ENCODE measurements at places on chromosomes 3 and 15.

- DNase-seq, result peak; percentile 55
Observed at GRCh38 chr3:142645236-142645793, 49.1 kb downstream of the PLS1 start.

GRCh38 chr15:42324308-42324707 is 35.0 kb upstream of the CAPN3 start:
- peak; percentile 21 for DNase-seq

DNA sequence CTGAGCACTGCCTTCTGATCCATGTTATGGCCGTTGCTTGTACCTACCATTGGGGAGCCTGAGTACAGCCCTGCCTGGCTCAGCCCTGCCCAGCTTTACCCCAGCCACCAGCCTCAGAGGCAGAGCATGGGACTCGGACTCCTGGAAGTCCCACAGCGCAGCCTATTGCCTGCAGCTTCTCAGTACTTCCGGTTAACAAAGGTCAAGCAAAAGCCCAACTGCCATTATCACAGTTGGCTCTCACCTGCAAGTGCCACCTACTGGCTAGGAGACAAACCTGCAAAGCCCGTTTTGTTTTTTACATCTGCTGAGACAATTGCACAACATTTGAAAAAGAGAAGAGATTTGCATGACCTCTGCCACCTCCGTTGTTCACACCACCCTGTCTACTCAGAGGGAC is 1081.7 kb downstream of the NAALADL2 start:
- DNase-seq, result no peak

DNA sequence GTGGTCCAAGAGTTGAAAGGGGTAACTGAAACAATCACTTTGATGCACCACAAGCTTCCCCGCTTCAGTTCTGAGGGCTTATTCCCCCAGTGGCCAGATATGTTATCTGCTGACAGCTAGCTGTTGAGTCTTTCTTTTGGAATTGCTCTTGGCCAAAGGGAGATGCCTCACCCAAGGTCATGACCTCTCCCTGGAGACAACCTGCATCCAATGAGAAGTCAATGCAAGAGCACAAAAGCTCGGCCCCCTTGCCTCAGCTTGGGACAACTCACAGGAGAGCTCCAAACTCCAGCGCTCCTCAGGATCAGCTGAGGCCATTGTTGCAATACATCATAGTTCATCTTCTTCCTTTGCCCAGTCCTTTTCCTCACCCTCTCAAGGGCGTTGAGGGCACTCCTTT is 31.0 kb upstream of the THBS1 start:
- DNase-seq, result no peak

GRCh38 chr15:88649286-88649733 is 10.5 kb downstream of the ISG20 start:
- DNase-seq, result peak; percentile 65

DNA sequence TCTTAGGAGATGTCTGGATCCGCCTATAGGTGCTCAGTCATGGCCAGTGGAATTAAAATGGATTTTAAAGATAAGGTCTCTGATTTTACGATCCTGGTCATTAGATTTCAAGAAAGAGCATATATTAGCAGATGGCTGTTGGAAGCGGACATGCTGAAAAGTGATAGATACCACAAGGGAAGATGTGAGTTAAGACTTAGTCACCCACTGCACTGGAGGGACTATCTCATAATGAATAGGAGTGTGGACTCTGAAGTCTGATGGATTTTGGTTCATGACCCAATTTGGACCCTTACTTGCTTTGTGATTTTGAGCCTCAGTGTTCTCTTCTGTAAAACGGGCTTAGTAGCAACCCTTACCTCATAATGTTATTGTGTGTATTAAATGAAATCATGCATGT is 214.7 kb downstream of the CHST2 start:
- no peak for DNase-seq

DNA sequence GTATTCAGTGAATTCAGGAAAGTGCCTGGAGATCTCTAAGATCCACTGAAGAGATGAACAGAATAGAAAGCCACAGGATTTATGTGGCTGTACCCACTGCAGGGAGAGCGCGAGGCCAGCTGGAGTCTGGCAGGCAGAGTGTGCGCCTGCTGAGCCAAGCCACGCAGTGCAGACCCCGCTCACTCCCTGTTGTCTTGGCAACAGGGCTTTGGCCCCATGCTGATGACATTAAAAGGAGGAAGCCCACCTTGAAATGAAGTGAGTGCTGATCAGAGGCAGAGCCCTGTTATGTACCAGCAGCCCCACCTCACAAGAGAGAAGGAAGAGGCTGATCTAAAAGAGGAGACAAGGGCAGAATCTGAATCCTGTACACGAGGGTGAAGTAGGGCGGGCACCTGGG is 36.7 kb downstream of the PXYLP1 start:
- no peak for DNase-seq

- no peak for DNase-seq
Observed at GRCh38 chr3:51715977-51716294, 9.1 kb downstream of the GRM2 start.

- DNase-seq, result no peak
Observed at GRCh38 chr3:106317141-106318055, 448.6 kb upstream of the CBLB start.

- DNase-seq, result peak; percentile 89
Observed at GRCh38 chr3:112738366-112738765, 97.4 kb upstream of the CCDC80 start.

- DNase-seq, result no peak
Observed at GRCh38 chr15:70343961-70344621, 246.4 kb upstream of the TLE3 start.

DNA sequence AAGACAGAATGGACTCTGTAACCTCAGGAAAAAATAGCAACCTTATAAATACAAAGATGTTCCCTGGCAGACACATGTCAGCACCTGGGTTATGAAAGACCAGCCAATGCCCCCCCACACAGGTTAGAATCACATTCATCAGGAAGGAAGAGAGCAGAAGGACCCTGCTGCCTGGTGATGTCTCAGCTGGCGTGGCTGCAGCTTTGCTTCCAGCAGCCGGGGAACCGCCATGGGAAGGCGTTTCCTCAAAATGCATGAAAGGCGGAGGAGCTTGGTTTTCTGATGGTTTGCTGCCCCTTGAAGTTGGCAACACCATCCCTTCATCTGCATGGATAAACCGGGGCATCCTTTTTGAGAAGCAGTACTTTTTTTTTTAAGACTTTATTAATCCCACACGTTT is 10.9 kb upstream of the NSMCE3 start:
- DNase-seq, result no peak

DNA sequence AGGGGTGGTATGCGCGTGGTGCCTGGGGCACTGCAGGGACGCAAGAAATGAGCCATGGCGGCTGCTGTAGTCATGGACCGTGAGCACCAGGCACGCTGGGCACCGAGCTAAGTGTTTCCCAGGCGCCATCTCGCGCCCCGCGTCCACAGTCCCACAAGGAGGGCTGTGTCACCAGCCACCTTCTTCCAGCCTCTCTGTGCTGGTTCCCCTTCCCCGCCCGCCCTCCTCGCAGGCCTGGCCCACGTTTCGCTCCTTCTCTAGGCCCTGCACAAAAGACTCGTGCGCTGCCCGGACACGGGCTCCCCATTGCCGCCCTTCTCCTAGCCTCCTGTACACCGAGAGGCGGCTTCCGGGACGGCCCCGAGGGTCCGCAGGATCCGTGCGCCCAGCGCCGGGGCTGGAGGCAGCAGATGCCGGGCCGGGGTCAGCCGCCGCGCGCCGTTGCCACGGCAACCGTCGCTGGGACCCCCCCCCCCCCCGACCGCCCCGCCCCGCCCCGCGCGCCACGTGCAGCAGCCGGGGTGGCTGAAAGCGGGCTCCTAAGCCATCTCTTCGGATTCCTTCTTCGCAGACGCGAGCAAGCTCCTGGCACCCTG is 113.4 kb downstream of the SRGAP3 start:
- no peak for DNase-seq

GRCh38 chr3:59425942-59426341 is 376.1 kb upstream of the CFAP20DC start:
- DNase-seq, result no peak

- DNase-seq, result no peak
Observed at GRCh38 chr3:193114431-193115340, 126.3 kb upstream of the PLAAT1 start.

- DNase-seq, result no peak
Observed at GRCh38 chr3:183218826-183219225, 34.2 kb upstream of the B3GNT5 start.

DNA sequence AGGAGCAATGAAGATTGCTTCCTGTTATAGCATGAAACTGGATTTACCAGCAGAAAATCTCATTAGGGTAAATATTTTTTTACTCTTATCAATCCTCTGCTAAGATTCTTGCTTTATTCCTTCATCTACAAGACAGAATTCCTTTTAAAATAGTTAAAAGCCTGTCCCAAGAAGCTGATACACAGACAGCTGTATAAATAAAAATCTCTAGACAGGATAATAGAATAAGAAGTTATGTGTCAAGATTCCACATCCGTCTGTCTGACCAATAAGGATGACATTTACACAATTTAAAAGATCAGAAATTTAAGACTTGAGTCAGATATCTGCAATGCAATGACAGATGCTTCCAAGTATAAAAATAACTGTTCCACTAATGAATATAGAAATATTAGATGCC is 57.6 kb downstream of the SSR3 start:
- DNase-seq, result no peak

DNA sequence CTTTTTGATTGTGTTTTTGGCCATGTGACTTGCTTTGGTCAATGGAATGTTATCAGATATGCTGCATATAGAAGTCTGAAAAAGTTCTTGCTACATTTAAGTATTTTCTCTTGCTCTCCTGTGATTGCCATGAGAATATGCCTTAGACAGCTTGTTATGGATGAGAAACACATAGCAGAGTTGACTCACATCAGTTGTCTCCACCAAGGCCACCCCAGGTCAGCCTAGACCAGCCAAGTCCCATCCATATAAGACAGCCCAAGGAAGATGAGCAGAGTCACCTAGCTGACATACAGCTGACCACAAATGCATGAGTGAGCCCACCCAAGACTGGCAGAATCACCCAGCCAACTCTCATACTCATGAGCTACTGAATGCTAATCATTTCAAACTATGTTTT is 153.0 kb downstream of the THRB start:
- DNase-seq, result no peak

DNA sequence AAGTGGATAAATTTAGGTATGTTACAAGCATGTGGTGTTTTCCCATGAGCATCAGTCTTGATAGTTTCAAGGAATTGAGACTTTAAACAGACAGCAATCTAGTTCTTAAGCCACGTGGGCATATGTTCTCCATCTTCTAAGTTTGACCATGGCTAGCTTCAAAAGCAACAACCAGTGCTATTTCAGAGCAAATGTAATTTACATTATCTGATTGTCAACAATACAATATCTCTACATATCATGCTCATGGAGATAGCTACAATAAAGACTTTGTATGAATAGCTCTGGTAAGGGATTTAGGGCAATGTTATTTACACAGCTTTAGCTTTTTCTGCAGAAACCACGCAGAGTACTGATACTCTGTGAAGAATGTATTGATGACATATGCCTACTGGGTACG is 38.8 kb upstream of the PDZRN3 start:
- DNase-seq, result no peak

- DNase-seq, result peak; percentile 93
Observed at GRCh38 chr15:41281236-41281635, 50.2 kb downstream of the CHP1 start.

GRCh38 chr3:107650788-107651187 is 128.0 kb downstream of the BBX start:
- no peak for DNase-seq

DNA sequence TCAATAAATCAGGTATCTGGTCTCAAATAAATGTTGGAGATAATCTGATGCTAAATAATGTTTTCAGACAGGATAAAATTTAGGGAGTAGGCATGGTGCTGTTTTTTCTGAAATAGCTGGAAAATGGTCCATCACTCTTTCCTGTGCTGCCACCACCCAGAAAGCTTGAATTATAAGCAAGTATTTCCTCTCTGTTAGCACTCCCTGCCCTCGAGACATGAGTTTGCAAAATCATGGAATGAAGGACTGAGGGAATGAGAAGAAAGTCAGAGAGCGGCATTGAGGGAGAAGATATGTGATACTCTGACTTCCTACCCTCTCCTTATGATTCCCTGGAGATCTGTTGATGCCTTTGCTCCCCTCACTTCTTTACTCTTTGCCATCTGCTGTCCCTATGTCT is 1095.7 kb downstream of the IGSF11 start:
- no peak for DNase-seq

DNA sequence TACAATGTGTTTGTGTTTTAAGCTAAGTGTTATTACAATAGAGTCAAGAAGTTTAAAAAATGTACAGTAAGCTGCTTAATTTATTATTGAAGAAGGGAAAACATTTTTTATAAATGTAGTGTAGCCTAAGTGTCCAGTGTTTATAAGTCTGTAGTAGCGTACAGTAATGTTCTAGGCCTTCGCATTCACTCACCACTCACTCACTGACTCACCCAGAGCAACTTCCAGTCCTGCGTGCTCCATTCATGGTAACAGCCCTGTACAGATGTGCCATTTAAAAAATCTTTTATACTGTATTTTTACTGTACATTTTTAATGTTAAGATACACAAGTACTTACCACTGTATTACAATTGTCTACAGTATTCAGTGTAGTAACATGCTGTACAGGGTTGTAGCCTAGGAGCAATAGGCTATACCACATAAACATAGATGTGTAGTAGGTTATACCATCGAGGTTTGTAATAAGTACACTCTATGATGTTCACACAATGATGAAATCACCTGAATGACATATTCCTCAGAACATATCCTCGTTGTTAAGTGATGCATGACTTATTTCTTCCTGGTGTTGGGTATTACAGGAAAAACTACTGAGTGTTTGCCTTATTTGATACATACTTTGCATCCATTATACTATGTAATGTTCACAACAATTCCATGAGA is 156.6 kb upstream of the NUDT16 start:
- DNase-seq, result peak; percentile 53

DNA sequence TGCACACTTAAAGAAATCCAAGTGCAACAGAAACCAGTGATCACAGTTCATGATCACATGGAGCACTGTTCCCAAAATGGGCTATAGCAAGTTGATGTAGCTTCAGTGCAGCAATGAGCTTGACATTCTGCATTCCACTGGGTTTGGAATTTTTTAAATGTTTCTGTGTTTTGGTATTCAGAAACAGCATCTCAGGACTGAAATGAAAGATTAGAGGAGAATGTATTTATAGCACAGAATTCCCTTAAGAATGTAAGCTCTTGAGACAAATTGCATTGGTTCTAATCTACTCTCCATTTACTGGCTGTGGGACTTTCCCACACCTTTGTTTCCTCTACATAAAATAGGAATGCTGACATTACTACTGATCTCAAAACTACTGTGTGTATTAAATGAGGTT is 162.7 kb downstream of the FGF12 start:
- no peak for DNase-seq

GRCh38 chr15:37220949-37221670 is 120.8 kb upstream of the MEIS2 start:
- peak; percentile 1 for DNase-seq
